D341Med (cell line): ENCODE measurements at places on chromosomes 12 and 14.

DNA sequence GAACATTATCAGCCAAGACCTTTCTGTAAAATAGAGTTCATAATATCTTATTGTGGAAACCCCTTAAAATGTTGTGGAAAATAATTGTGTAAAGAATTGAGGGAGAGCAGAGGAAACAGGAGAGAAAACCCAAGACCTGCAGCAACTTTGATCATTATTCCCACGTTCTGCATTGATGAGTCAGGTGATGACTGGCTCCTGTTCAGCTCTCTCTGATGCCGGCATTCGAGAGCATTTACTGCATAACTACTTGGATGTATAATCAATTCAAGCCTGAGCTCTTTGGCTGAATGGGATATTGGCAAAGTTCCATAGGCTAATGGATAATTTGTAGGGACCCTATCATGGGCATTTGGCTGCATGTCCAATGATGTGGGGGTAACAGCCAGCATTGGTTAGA is 176.3 kb upstream of the ARID2 start:
- no peak for DNase-seq

GRCh38 chr12:7678744-7679143 is 13.0 kb upstream of the APOBEC1 start:
- DNase-seq: no peak

DNA sequence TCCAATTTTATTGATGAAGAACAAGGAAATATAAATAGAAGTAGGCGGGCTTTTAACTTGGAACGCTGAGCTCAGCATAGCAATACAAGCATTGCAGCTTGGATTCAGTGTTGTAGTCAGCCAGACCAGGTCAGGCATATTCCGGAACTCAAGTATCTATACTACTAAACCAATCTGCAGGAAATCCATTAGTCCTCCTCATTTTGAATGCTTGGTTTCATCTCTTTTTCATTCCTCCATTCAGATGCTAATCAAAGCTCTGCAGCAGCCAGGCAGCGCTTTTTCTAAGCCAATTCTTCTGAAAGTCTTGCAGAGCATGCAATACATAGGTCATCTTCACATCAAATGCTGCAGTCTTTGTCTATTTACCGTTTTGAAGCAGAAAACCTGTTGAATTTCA is 49.0 kb downstream of the KIF21A start:
- DNase-seq: no peak

DNA sequence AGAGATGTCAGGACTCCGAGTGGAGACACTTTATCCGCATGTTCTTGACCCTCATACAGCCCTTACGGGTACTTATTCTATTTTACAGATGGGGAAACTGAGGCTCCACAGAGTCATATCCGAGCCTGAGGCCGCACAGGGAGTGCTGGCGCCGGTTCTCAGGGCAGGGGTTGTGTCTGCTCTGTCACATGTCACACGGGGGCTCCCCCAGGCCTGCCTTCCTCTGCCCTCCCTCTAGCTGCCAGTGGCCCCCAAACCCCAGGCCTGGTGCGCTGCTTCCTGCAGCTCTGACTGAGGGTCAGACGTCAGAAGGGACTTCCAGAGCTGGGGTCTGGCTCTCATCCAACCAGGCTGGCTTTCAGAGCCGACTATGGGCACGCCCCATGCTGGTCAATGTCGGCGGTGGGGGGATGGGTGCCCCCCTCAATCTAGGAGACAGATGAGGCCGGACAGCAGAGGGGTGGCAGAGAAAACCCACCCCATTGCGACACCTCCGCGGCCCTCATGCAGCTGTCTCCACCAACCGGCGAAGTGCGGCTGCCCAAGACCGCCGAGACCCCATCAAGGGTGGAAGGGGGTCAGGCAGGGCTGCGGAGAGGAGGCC is 811 bp upstream of the INF2 start:
- no peak for DNase-seq

DNA sequence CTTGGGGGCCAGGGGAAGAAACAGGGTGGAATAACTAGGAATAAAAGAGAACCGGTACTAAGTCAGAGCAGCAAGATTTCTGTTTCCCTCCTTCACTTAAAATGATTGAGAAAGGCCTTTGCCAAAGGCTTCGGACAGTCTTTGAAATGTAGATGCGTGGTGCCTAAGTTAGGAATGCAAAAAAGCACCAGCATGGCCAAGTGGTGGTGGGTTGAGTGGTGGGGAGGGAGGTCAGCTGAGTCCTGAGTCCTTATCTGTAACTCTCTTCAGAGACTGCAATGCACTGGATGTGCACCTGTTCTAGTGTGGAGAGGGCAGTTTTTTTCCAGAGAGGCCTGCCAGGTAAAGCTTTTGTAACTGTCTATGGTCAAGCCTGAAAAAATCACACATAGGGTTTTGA is 919.9 kb downstream of the FSCB start:
- no peak for DNase-seq

DNA sequence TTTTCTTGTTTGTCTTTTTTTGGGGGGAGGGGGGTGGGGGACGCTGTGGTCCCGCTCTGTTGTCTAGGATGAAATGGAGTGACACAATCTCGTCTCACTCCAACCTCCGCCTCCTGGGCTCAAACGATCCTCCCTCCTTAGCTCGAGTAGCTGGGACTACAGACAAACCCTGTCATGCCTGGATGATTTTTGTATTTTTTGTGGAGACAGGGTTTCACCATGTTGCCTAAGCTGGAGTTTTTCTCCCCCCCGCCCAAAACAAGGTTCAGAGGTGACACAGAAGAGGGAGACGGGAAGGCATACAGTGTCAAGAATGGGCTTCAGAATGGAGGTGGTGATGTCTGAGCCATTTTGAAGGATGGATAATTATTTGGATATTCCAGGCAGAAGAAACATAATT is 116.9 kb upstream of the ATF1 start:
- no peak for DNase-seq

GRCh38 chr14:105894125-105894977 is 368.0 kb downstream of the TMEM121 start:
- DNase-seq: no peak

DNA sequence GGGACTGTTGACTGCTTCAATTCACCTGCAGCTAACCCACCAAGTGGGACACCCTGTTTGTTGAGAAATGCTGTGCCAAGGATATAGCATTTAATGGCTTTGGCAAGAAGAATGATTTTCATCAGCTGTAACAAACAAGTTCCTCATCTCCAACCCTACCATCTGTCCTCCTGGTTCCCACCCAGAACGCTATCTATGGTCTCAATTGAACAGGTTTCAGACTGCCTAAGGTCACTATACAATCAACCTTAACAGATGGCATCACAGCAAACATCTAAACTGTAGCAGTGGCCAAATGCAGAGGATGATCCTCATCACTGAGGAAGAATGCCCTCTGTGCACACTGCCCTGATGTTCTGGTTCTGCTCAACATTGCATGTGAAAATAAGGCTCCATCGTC is 546.2 kb upstream of the FOXG1 start:
- DNase-seq: no peak

- DNase-seq: peak; percentile 34
Observed at GRCh38 chr14:39034481-39035296, 68.3 kb downstream of the SEC23A start.

DNA sequence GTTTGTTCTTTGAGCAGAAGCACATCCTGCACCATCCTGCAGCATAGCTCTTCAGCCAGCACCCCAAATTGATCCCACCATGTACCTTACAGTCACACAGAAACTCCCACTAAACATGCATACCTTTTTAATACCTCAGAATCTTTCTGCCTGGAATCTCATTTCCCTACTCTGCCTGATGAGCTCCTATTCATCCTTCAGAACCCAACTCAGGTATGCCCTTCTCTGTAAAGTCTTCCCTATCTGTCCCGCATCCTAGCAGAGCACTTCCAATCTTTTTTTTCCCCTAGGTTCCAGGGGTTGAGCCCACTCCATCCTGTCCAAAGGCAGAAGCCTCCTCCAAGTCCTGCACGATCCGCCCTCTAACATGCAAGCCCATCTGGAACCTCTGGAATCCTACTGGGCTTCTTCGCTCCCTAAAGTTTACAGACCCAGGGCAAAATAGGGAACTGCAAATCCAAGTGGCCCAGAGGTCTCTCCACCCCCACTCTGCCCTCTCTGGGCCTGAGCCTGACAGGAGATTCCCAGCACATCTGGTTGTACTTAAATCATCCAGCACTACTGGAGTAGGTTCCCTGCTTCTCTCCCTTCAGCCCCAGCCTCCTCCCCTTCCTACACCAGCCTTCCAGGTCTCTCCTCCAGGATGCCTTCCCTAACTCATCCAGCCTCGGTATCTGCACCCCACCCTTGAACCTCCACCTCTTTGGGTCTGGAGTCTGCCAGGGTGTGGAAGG is 4.1 kb upstream of the FIGNL2 start:
- DNase-seq: no peak

GRCh38 chr12:28089338-28089737 is 100.9 kb upstream of the CCDC91 start:
- DNase-seq: no peak

- DNase-seq: no peak
Observed at GRCh38 chr14:22897357-22897756, 14.3 kb downstream of the REM2 start.

- DNase-seq: no peak
Observed at GRCh38 chr14:68214431-68214830, 394.9 kb downstream of the RAD51B start.

DNA sequence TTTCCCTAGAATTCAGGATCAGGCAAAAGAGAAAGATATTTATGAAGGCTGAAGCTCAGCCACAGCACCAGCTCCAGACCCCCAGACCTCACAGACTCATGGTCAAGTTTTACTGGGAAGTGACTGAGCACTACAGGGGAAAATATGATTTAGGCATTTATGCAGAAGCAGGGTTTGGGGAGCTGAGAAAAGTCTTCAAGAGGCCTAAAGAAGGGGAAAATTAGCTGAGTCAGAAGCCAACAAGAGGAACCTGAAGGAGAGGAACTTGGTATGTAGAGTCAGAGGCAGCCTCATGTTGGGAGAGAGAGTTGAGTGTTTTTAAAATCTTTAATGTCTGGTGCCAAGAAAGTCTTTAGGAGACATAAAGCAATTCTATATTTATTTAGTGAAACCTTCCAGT is 63.0 kb downstream of the FOS start:
- no peak for DNase-seq

DNA sequence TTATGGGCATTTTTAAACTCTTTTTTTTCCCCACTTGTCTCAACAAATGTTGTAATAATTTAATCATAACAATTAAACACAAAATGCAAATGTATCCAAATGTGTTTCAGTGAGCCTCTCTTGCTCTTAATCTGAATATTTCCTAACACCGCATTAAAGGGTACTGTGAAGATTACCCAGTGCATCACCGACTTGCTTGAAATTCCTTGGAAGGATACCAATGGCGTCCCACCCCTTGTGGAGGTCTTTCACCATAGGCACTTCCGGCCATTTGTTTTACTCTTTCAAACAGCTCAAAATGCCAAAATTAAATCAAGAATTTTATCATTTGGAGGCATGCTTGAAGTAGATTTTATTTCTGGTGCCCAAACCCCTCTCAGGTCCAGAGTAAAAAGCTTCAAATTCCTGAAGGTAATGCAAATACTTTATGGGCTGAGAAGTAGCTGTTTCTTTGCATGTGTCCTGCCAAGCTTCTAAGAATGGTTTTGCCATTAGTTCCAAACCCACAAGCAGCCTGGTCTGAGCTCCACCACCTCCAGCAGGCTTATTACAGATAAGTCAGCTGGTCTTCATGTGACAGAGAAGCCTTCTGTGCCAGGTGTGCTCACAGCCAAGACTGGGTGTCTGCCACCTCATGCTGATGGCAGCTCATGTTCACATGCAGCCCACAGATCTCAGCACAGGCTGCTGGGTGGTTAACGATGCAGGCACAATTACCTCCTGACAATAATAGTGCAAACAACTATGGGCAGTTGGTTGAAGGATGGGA is 16.4 kb upstream of the NUDT4 start:
- peak; percentile 17 for DNase-seq

DNA sequence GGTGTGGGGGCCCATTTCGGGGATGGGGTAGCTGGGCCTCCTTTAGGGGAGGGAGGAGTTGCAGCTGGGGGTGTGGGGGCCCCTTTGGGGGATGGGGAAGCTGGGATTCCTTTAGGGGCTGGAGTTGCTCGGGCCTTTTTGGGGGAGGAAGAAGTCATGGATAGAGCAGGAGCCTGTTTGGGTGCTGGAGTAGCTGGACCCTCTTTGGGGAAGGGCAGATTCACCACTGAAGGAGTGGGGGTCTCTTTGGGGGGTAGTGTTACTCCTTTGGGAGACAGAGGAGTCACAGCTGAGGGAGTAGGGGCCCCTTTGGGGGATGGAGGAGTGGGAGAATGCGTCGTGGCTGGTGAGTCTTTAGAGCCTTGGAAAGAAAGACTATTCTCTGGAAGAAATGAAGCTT is 6.5 kb downstream of the NACA start:
- no peak for DNase-seq

DNA sequence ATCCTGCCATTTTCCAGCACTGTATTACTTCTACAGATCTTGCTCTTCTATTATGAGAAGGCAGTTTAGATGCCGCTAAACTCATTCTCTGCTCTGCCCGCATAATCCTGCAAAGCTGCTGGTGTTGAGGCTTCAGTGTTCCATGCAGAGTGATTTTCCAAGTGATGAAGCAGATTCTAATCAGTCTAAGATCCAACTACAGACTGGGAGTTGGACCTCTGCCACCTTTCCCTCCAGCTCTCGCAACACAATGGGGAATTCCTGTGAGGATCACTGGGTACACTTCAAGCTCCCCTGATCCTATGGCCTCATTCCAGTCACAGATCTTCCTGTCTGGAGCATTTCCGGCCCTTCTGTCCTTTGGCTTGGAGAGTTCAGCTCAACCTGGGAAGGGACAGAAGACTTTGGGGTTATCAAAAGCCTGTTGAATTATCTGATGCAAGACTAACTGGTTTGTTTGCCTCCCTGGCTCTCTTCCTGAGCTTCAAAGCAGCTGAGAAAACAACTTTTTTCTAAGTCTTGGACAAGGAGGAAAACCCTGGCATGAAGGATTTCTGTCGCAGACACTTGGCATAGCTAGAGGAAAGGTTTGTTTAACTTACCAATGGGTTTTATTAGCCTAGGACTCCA is 333.9 kb downstream of the ZFP36L1 start:
- peak; percentile 50 for DNase-seq

- DNase-seq: no peak
Observed at GRCh38 chr12:97476255-97476654, 13.7 kb downstream of the RMST start.

DNA sequence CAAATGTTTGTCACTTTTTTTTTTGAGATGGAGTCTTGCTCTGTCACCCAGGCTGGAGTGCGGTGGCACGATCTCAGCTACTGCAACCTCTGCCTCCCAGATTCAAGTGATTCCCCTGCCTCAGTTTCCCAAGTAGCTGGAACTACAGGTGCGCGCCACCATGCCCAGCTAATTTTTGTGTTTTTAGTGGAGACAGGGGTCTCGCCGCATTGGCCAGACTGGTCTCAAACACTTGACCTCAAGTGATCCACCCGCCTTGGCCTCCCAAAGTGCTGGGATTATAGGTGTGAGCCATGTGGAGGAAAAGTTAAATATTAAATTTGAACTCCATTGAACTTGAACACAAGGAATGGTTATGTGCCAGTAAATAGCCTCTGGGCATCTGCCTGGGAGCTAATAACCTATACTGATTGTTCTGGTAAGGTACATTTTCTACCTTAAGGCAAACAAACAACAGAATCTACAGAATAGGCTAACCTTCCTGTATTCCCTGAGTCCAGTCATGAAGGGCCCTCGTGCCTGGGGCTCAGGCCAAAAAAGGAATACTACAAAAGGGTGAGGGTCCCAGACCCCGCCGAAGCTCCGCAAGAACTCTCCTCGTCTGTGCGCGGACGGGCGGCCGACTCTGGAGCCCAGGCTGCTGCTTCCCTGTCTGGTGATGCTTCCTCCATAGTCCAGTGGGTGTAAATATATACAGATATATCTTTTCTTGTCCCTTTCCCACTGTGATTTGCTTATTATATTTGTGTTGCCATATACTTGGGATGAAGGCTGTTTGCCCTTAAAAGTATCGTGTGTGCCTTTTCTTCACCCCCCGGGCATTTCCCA is 74.0 kb upstream of the EIF5 start:
- no peak for DNase-seq
